ENCODE measurements at places on chromosomes 11 and 22. TPM values are rescaled to one million over a fixed set of nuclear protein-coding genes. Genes with fewer than 3 reads are reported as not detected.

DNA sequence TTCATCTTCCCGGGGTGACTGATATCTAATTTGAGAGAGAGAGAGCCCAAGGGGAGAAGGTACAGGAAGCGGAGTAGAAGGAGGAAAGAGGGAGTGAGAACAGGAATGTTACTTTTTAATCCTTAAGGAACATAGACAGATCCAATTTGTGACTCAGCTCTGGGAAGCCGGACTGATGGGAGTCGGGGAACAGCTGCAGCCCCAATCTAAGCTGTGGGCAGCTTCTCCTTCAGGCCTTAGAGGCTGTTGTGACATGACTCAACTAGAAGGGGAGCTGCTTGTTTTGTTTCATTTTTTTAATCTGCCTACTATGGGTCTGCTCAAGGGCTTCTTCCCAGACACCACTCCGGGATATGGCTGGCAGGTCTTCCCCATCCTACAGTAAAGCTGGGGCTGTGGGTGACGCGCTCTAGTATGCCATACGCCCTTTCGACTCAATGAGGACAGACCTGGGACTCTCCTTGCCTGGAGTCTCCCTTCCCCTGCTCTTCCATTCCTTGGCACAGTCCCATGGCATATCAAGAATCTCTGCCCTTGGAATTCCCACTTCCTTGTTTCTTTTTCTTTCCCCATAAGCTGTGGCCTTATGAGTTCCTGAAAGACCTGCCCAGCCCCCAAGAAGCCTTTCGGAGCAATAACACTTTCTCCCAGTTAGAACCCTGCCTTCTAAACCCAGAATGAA, 103.3 kb upstream of the AKIP1 start:
- peak; percentile 54 for DNase-seq

DNA sequence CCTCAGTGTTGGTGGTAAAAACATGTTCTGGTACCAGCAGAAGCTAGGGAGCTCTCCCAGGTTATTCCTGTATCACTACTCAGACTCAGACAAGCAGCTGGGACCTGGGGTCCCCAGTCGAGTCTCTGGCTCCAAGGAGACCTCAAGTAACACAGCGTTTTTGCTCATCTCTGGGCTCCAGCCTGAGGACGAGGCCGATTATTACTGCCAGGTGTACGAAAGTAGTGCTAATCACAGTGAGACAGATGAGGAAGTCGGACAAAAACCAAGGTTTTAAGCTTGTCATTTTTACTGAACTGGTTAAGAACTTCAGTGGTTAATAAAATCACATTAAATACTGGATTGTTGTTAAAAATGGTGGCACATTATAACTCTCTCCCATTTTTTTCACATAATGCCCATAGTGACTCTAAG, 42.6 kb upstream of the VPREB1 start:
- no peak for DNase-seq

DNA sequence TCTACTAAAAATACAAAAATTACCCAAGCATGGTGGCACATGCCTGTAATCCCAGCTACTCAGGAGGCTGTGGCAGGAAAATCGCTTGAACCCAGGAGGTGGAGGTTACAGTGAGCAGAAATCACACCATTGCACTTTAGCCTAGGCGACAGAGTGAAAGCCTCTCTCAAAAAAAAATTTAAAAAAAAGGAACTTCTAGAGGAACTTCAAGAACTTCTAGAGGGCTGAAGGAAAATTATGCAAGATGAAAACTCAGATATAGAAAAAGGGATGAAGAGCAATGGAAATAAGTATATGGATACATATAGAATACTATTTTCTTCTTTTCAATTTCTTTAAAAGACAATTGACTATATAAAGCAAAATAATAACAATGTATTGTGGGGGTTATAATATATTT, 51.2 kb upstream of the PRR5 start:
- no peak for DNase-seq

DNA sequence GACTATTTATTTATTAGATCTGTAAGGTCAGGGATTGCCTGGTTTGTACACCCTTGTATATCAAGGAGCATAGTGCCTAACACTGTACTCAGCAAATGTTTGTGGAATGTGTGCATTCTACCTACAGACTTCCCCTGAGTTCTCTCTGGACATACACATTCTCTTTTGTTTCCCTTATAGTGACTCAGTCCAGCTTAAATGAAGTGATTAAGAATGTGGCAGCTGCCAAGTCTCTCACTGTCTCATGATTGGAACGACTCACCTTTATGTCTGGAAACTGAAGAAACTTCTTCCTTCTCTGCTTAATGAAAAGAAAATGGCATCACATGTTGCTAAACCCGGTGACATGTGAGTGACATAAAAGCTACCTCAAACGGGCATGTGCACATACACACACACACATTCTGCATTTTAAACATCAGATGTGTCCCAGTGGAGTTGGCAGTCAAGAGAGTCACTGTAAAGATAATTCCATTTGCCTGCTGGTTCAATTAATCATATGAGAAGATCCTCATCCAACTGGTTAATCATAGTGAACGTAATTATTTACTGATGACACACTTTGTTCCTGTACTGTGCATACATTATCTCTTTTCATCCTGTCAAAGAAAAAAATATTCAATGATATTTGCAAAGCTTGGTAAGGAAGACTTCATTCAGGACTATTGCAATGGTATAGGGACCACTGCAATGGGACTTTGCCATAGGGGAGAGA, 42.8 kb downstream of the GLYAT start:
- no peak for DNase-seq

- DNase-seq, result no peak
Observed at GRCh38 chr11:34621876-34622275, 983 bp downstream of the EHF start.

- DNase-seq, result peak; percentile 73
Observed at GRCh38 chr22:19179497-19180048, 1.0 kb upstream of the SLC25A1 start.

The CSNK2A3 gene
- polyA plus RNA-seq, result 1.4 TPM

The CHRDL2 gene
- polyA plus RNA-seq, result 2.1 TPM

GRCh38 chr11:26948881-26949280, 45.0 kb upstream of the FIBIN start:
- no peak for DNase-seq

The RAB36 gene
- polyA plus RNA-seq, result 1.9 TPM

DNA sequence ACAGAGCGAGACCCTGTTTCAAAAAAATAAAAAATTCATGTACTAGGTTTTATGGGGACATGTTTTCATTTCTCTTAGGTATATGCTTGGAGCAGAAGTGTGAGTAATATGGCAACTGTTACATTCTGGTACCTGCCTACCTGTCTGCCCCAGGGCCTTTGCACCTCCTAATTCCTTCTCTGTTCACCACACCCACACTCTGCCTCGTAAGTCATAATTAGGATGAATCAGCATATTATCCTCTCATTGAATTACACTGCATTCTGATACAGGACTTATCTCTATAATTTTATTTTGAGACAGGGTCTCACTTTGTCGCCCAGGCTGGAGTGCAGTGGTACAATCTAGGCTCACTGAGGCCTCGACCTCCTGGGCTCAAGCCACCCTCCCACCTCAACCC, 3.1 kb upstream of the RAPSN start:
- DNase-seq, result no peak

The ZC3H12C gene
- polyA plus RNA-seq, result 8.7 TPM

- DNase-seq, result peak; percentile 38
Observed at GRCh38 chr11:11798586-11799438, 43.0 kb upstream of the USP47 start.

GRCh38 chr22:37627121-37627520, 12.3 kb upstream of the SH3BP1 start:
- no peak for DNase-seq

The KCNQ1 gene
- polyA plus RNA-seq, result 2.9 TPM

DNA sequence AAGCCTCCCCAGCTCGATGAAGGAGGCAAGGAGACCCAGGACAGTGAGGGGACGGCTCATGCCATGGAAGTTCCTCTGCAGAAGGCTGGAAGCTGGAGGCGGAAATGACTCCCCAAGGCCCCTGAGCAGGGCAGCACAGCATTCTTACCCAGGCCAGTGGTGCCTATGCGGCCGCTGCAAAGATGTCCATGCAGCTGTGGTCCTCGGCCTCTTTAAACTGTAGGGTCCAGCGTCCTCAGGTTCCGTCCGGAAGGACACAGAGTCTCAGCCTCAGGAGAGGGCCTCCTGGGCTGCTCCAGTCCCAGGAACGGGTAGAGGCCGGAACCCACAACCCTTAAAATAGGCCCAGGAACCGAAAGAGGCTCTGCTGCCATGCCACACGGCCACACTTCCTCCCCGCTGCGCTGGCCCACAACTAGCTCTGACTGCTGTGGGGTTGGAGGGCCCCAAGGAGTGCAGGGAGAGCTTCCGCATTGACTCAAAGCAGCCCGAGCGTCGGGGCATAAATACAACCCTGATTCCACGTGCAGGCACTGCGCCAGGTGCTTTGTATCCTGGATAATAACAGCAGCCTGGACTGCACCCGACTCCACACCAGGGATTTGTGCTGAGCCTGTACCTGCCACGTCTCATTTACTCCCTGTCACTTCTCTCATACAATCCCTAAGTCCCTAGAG, 5.5 kb downstream of the KIAA0930 start:
- no peak for DNase-seq

The TNNI2 gene
- 3,747 TPM for polyA plus RNA-seq
